NK-92 treated with Interleukin-12 subunit alpha and Interleukin-12 subunit beta, amount 100 ng/mL, for 24 hours (cell line): ENCODE measurements at places on chromosomes 16 and 17.
A peak's percentile ranks its signal among the peaks of the same experiment; 100 is the strongest.

DNA sequence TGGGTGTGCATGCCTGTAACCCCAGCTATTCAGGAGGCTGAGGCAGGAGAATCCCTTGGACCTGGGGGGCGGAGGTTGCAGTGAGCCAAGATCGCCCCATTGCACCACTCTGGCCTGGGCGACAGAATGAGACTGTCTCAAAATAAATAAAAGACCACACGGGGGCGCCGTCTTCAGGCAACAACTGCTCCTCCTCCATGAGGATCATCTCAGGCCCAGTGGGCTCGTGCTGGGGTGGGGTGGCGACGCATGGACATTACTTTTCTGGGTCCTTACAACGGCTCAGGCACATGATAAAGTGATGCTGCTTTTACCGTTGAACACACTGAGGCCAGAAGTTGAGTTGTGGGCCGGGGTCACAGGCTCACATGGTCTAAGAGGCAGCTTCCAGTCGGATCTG lies 56.2 kb downstream of the PRMT7 start:
- DNase-seq = no peak

DNA sequence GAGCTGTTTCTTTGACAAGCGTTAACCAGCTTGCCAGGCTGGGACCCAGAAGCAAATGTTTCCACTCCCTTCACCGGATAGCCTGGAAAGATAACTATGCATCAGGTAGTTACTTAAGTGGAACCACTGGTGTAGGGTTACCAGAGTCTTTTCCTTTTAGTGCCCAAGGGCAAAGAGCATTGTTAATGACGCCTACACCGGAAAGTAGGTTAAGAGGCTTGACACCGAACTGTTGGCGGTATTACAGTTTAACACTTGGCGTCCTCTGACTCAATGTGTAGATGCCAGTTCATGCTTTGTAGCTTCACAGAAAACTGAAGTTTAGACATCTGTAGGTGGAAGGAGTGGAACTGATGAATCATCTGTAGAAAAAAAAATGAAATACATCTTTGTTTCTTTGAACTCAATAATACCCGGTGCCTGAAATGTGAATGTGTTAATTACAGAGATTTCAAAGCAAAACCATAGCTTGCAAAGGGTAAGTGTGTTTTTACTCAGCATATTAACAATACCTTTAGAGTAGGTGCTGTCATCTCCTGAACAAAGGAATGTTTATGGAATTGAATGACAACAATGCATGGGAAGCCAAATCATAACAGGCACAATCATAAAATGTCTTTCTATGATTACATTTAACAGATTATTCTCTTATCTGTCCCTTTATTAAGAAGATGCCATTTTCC lies 426.7 kb upstream of the SALL1 start:
- peak; percentile 70 for DNase-seq

- DNase-seq = no peak
These were observed 40.2 kb downstream of the GRB2 start for GRCh38 chr17:75365009-75365930.

GRCh38 chr17:9499041-9499440 lies 76.6 kb downstream of the STX8 start:
- DNase-seq = no peak

DNA sequence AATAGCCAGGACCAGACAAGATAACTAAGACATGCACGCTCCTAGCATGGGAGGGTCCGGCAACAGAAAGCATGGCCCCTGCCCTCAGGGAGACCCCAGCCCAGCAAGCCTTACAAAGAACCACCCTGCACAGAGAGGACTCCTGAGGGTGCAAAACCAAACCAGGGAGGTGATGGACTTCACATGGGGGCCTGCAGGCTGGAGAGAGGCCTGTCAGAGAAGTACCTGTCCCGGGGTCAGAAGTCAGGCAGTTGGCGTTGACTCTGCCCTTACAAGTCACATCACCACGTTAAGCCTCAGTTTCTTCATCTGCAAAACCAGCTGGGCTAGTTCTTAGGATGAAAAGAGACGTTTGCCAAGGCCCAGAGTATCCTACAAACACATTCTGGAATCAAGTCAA lies 4.7 kb downstream of the OTOP2 start:
- DNase-seq = no peak

GRCh38 chr17:3308603-3309002 lies 10.4 kb upstream of the OR3A1 start:
- DNase-seq = no peak

- DNase-seq = no peak
These were observed 7.5 kb downstream of the AXIN2 start for GRCh38 chr17:65553646-65554552.

DNA sequence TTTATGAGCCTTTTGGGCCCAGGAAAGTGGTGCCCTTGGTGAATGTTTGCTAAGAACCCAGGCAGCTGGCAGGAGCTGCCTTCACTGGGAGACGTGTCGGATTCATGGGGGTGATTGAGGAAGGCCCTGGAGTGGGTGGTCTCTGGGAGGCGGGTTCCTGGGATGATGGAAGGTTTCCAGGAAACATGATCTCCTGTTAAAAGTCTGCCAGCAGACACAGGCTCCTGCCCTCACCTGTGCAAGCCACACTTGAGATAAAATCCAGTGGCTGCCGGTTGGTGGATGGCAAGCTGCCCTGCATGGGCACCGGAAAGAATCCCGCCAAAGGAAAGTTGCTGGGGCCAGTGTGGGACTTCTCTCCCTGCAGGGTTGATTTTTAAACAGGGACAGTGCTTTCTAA lies 189.0 kb upstream of the CIBAR2 start:
- no peak for DNase-seq

DNA sequence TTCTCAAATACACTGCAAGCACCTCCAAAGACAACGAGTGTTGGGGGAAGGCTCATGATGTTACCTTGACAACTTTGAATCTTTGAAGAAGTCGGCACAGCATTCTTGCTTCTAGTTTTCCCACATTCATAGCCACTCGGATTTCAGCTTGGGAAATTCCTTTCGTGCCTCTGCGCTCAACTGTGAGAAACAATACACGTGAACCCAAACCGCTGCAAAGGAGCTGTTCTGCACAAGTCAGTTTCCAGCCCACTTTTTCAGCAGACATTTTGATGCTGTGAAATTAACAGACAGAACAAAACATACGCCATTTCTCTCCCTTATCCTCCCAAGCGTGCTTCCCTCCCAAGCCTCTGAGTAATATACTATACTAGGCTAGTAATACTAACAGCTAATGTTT lies 41.2 kb downstream of the GTF3C1 start:
- no peak for DNase-seq

- no peak for DNase-seq
These were observed 5.2 kb upstream of the GSE1 start for GRCh38 chr16:85607796-85608514.
